ENCODE measurements at places on chromosomes 4 and X. TPM values are rescaled to one million over a fixed set of nuclear protein-coding genes. Genes with fewer than 3 reads are reported as not detected.

DNA sequence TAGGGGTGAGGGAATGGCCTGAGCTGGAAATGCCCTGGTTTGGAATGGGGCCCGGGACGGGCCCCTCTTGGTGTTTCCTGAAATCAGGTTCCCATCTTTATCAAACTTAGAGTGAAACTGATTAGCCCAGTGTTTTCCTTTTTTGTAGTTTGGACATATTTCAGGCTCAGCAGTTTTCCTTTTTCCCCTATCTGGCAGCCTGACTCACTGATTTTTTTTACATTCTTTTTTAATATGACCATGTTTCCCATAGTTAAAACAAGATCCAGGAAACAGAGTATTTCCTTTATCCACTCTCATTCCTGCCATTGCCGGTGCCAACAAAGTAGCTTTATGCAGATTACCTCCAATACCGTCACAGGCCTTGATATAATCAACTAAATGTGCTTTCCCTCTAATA, 20.5 kb upstream of the C4orf17 start:
- no peak for DNase-seq

GRCh38 chr4:56255820-56256219, 131.5 kb downstream of the AASDH start:
- DNase-seq = no peak

DNA sequence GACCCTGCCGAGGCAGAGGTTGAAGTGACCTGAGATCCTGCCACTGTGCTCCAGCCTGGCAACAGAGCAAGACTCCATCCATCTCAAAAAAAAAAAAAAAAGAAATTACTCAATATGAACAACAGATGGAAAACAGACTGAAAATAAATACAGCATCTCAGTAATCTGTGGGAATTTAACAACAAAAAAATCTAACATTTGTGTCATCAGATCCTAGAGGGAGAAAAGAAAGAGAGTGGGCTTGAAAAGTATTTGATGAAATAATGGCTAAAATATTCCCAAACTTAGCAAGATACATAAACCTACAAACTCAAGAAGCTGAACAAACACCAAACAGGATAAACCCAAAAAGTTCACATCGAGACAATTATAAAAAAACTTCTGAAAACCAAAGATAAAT, 84.7 kb downstream of the CENPC start:
- DNase-seq = no peak

DNA sequence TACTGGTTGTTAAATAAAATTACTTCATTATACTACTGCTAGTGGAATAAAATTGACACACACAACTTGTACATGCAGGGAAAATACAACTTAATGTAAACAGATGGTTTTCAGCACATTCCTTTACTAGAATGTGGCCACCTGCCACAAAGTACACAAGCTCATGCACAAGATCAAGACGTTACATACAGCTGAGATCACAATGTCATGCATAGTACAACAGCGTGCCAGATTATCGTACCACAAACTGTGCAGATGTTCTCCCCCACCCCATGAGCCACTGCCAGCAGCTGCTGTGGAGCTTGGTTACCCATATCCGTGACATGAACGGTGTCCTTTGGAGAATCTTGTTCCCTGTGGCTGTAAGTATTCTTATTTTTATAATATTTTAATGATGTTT, 27.7 kb downstream of the FBXO8 start:
- DNase-seq = no peak

GRCh38 chr4:56650262-56651055, 30.6 kb downstream of the HOPX start:
- DNase-seq = no peak

- DNase-seq = no peak
Observed at GRCh38 chr4:1027915-1028238, 16.5 kb downstream of the FGFRL1 start.

- no peak for DNase-seq
Observed at GRCh38 chrX:44400588-44400987, 57.1 kb upstream of the EFHC2 start.

DNA sequence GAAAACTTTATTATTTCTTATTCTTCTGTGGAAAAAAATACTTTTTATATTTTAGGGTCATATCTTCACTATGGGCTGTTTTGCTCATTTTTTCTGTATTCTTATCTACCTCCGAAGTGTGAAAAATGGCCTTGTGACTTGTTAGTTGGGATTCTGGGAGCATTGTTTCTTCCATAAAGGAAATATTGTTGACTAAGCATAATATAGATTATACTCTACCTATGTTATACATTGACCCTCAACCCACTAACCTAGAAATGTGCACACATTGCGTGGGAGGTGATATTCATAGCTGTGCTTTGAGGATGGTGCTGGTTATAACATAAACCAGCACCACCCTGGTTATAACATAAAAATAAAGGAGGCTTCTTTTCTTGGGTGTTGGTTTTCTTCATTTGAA, 259.2 kb upstream of the AADAT start:
- no peak for DNase-seq

GRCh38 chr4:150401083-150401687, 180.8 kb upstream of the MAB21L2 start:
- DNase-seq = no peak

GRCh38 chr4:185582651-185583400, 47.5 kb upstream of the PDLIM3 start:
- no peak for DNase-seq

GRCh38 chr4:36677112-36677511, 395.7 kb downstream of the DTHD1 start:
- no peak for DNase-seq

DNA sequence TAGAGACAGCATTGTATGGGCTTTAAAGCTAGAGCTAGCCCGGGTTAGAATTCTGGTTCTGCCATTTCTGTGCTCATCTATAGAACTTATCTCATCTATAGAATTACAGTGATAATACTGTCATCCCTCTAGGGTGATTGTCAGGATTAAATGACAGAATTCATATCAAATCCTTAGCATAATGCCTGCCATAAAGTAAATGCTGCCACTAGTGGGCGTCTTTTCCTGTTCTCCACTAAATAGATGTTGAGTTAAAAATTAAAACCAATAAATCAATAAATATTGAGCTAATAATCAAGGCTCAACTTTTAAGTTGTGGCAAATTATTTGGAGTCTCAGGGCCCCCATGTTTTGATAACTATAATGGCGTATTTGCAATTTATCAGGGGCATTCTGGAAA, 19.7 kb downstream of the GRIA3 start:
- no peak for DNase-seq

GRCh38 chr4:7841071-7841470, 98.6 kb downstream of the AFAP1 start:
- DNase-seq = no peak

DNA sequence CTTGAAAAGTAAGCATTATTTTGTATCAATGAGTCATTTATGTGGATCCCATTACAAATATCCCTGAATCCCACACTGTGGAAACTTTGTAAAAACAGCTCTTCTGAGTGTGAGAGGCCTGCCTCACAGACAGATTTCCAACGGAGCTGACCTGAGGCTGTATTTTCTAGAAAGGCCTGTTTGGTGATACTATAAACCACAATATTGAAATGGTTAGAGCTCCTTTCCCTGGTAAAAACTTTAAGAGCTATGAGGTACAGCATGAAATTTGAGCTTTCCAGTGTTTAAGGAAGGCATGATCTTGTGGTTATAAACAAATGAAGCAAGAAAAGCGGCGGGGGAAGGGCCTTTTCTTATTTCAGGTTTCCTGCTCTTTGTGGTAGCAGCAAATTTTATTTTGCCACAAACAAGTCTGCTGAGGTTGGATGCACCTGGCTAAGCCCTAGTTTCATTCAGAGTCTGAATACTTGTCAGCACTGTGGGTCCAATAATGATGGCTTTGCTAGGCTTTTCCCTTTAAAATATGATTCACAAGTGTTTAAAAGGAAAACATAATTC, 86.8 kb upstream of the ETNPPL start:
- DNase-seq = no peak

DNA sequence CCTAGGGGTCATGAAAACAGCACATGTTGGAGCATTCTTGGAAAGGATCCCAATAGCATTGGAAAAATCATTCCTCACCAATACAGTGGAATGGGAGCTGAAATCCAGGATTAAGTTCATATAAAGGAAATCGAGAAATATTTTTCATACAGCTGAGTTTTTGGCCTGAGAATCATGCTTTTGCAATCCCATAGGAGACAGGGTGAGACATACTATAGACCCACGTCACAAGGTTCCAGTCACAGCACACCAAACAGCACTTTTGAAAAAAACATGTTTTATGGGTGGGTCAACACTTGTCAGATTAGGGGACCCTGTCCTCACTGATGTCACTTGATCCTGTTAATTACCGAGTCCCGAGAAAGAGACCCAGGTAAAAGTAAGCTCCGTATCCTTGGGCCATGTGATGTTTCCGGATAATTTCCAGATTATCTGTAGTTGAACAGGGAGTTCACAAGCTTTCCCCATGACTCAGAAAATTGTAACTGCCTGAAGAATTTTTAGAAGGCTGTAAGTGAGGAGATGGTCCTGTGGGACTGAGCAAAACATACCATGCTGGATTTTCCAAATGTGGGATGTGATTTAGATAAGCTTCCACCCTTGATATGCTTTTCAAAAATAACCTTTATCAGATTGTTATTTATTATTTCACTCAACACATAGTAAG, 80.9 kb upstream of the TLR3 start:
- DNase-seq = no peak

DNA sequence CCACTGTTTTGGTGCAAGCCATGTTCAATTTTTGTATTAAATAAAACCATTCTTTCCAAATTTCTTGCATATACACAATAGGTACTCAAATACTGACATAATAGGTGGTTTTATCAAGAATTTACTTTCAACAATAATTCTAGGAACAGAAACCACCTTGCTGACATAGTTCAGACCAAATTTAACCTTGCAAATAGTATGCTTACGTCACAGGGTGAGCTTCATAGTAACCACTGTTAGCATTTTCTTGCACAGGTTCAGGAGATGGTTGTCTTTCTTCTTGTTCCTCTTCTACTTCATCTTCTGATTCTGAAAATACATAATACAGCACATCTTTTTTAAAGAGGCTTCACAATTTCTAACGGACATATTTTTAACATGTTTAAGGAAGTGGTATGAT, 17.6 kb downstream of the G3BP2 start:
- no peak for DNase-seq

- DNase-seq = peak; percentile 36
Observed at GRCh38 chrX:79604364-79604763, 237.2 kb upstream of the ITM2A start.

DNA sequence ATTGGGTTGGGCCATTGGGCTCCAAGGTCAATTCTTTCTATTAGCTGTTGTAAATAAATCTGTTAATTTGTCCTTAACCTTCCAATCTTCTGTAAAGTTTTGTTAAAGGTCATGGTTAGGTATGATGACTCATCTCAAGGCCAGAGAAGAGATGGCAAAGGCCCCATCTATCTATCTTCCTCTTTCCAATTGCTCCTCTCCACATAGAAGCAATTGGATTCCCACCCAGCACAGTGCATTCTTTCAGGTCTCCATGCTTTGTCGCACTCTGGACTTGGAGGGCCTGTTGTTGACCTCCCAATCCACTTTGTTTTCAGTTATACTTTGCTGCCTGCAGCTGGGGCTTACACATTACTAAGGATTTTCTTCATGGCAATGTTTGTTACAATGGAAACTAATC, 118.5 kb downstream of the MFAP3L start:
- no peak for DNase-seq

DNA sequence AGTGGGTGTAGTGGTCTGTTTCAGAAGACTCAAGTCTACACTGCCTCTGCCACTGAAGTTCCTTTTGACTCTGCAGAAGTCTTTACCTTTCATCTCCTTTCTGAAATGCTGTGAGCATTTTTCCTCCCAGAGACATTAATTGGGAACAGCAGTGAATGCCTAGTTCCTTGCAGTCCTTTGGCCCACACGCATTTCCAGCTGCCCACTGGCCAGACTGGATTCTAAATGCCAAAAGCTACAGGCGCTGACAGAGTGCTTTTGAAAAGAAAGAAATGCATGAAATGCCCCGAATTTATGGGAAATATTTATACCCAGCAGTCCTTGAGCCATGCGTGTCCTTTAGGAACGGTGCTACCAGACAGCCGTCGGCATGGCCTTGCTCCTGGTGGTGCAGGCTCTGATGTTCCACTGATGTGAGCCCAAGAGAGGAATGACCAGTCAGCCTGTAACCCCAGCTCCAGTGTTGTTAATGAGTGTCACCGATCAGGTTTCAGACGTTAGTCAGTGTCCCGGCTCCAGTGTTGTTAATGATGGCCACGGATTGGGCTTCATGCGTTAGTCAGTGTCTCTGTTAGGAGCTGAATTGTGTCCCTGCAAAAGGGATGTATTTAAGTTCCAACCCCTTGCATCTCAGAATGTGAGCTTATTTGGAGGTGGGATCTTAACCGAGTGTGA, 132.6 kb downstream of the TBL1X start:
- no peak for DNase-seq

DNA sequence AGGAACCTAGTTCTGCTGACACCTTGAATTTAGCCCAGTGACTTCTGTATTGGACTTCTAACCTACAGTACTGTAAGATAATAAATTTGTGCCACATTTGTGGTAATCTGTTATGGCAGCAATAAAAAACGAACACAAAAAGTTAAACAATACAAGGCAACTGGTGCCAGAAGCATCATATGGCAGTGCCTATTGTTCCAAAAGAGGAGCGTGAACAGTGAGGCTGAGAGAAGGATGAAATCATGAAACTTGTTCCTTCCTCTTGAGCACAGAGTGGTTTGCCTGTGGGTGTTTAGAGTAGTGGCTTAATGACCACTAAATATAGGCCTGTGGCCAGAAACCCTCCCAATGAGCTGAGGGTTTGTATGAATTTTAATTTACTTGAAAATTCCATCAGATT, 69.7 kb upstream of the PGRMC2 start:
- DNase-seq = no peak

DNA sequence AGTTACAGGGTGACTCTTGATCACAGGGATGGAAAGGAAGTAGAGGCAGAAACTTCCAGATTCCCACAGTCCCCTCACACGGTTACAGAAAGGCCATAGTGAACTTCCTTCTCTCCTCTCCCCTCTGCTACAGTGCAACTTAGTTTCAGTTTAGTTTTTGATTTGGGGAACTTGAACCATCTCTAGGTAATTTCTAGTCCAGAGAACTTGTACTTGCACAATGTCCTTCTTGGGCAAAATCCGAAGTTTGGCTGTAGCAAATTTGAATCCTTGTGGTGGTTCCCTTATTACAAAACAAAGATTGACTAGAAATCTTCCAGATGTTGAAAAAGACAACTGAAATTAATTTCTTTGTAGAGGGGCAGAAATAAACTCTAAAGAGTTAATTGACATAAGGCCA, 1.2 kb upstream of the BLTP1 start:
- DNase-seq = no peak

GRCh38 chr4:8350352-8350751, 80.8 kb downstream of the HTRA3 start:
- no peak for DNase-seq

CXorf49 gene
- not detected for total RNA-seq

FAM184B gene
- total RNA-seq = 0.20 TPM

SATL1 gene
- total RNA-seq = 0.32 TPM

VCX3A gene
- not detected for total RNA-seq

SPANXB1 gene
- not detected for total RNA-seq

ADH7 gene
- not detected for total RNA-seq

COL4A6 gene
- total RNA-seq = 0.55 TPM

INTU gene
- total RNA-seq = 5.1 TPM

GAB3 gene
- total RNA-seq = 4.0 TPM
